Mesendoderm (in vitro differentiated cells): ENCODE measurements at places on chromosomes 12 and 14.

DNA sequence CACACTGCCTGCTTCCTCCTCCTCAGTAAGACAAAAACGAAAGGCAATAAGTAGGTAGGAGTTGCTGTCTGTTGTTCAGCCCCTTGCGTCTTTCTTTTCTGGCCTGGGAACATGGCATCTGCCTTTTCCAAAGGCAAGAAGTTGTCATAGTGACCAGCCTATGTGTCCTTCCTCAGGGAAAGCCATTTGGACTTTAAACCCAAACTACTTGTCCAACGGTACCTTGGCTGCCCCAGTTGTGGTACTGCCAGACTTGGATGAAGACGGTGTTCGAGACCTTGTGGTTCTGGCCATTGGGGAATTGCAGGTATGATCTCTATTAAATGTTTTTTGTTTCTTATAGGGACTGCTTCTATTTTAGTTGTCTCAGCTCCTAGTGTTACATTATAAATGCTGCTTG lies 18.5 kb downstream of the FAM234B start:
- no peak for DNase-seq

DNA sequence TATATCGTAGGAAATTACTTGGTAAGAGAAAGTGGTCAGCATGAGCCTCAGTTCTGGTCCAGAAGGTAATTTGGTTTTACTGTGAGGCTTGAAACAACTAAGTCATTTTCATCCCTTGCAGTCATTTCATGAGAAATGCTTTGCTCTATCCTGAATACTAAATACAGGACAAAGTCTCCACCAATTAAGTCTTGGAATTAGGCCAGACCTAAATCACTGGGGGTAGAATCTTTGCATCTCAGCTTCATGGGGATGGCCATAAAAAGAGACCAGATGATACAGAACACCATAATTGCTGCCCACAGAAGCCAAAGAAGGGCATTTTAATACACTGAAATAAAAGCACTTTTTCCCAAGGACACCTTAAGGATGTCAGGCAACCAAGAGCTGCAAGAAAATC lies 277.9 kb upstream of the DCN start:
- no peak for DNase-seq

- DNase-seq = no peak
Observed at GRCh38 chr14:73312687-73313086, 75.4 kb downstream of the PAPLN start.

DNA sequence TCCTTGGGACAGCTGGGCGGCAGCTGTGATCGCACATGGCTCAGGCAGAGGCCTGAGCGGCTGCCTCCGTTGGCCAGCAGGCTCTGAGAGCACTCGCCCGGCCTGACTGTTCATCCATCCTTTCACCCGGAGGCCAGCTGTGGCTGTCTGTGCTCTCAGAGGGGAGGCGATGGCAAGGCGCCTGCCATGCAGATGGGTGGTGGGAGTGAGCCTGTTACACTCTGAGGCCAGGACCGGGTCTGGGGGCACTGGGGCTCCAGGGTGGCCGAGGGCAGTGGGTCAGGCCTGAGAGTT lies 292.3 kb downstream of the TMEM121 start:
- no peak for DNase-seq

- peak; percentile 88 for DNase-seq
Observed at GRCh38 chr12:51028126-51028812, 2.1 kb upstream of the SLC11A2 start.

GRCh38 chr12:13980538-13981295 lies 685 bp downstream of the GRIN2B start:
- peak; percentile 41 for DNase-seq

- DNase-seq = no peak
Observed at GRCh38 chr14:22520796-22521195, 68.2 kb downstream of the DAD1 start.

DNA sequence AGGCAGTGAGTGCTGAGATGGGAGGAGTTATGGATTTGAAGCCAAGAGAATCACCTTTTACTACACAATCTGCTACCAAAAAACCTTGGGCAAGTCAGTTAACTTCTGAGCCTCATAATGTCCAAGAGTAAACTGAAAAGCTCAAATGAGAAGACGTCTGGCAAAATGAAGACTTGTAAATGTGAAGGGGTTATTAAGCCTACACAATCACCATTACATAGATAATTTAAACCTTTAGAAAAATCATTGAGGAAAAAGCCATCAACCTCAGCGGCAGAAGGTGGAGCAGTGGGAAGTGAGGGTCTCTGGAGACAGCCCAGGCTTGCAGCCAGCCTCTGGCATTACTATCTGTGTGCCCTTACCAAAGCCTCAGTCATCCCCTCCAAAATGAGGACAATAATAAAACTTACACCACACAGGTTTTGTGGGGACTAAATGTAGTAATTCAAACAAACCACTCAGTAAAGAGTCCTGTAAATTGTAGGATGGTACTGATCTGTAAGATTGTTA lies 50.5 kb upstream of the CCDC175 start:
- DNase-seq = no peak

- peak; percentile 38 for DNase-seq
Observed at GRCh38 chr12:32605326-32606095, 73.6 kb upstream of the DNM1L start.

DNA sequence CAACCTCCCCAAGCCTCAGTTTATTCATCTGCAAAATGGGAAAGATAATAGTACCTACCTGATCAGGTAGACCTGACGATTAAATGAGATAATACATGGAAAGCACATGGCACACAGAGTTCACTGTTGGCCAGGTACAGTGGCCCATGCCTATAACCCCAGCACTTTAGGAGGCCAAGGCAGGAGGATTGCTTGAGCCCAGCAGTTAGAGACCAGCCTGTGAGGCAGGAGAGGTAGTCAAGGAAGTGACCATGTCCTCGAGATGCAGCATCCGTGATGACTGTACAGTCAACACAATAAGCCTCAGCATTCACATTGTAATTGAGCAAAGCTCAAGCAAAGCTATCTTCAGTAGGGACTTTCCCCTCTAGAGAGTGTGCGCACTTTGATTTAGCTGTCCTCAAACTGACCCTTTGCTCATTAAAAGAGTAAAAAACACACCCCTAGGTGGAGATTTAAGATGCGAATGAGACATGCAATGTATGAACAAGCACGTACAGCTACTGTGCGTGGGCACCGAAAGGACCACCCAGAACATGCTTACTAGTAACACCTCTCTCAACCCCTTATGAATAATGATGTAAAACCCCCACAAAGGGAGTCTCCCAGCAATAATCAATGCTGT lies 9.9 kb downstream of the ISCU start:
- DNase-seq = no peak

DNA sequence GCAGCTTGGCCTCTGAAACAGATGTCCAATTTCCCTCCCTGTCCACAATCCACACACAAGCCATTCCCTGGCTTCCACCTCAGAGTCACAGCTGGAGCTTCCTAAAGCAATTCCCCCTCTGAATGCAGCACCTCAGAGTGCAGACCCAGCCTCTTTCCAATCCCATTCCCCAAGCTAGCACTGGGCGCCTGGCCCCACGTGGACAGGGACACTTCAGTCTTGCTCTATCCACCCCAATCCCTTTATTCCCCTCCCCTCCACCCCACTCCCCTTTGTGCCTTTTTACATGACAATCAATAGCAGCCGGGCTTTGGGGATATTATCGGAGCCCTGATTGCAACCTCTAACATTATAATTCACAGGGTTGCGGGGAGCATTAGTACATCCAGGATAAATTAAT lies 292.6 kb downstream of the TTC8 start:
- DNase-seq = peak; percentile 5

GRCh38 chr12:13114251-13115052 lies 11.0 kb upstream of the GSG1 start:
- peak; percentile 67 for DNase-seq

- DNase-seq = no peak
Observed at GRCh38 chr14:20376071-20376588, 32.7 kb downstream of the PARP2 start.

GRCh38 chr12:132222096-132222807 lies 78.0 kb downstream of the NOC4L start:
- peak; percentile 90 for DNase-seq

- DNase-seq = no peak
Observed at GRCh38 chr12:124456652-124457152, 110.7 kb downstream of the NCOR2 start.

DNA sequence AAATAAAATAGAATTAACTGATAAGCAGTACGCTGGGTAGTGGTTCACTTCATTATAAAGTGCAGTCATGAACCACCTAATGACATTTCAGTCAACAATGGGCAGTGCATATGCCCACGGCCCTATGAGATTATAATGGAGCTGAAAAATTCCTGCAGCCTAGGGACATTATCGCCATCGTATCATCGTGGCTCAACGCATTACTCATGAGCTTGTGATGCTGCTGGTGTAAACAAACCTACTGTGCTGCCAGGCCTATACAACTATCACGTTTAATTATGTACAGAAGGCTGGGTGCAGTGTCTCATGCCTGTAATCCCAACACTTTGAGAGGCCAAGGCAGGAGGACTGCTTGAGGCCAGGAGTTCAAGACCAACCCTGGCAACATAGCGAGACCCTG lies 62.3 kb upstream of the TMEM263 start:
- no peak for DNase-seq

GRCh38 chr12:41966001-41966400 lies 178.7 kb downstream of the GXYLT1 start:
- DNase-seq = no peak

DNA sequence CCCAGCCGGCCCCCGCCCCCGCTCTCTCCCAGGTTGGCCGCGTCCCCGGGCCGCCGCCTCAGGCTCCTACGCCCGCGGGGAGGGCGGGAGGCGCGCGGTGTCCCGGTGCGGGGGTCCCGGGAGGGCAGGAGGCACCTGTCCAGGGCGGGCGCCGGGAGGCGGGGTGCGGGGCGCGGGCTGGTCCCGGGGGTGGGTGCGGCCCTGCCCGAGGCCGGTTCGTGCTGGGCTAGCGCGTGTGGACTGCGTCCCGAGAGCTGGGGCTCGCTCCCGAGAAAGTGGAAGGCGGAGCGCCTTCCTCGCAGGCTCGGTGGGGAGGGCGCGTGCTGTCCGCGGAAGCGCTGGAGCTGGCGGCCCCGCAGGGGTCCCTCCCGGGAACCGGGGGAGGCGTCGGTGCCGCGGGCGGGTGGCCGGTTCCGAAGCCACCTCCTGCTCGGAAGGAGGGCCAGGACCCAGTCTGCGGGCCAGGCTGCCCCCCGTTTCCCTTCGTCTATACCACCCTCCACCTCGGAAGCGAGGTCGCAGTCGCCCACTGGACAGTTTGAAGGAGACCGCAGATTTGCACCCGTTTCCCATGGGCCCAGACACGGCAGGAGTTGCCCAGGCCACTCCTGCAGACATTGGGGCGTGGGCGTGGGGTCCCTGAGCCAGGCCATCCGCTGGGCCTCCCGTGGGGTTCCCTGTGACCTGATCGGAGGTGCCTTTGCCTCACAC lies 636 bp downstream of the ZFYVE21 start:
- DNase-seq = no peak

- peak; percentile 38 for DNase-seq
Observed at GRCh38 chr12:10717410-10717809, 5.7 kb downstream of the YBX3 start.

DNA sequence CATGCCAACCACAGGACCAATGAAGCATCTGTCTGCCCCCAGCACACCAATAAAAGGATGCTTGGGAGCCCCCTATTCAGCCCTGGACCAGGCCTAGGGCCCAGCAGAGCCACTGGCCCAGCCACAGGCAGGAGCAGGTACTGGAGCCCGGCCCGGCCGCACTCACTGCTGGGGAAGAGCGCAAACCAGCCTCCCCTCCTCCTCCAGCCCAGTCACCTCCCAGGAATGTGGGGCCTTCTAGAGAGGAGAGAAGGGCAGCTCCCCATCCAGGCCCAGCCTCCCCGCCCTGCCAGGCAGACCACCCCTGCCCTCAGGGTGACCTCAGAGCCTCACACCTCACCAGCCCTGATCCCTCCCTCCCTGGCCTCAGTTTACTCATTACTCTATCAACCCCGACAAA lies 56.2 kb downstream of the CCNK start:
- DNase-seq = peak; percentile 83

GRCh38 chr14:21840765-21841164 lies 167.1 kb upstream of the OR4E1 start:
- peak; percentile 59 for DNase-seq

DNA sequence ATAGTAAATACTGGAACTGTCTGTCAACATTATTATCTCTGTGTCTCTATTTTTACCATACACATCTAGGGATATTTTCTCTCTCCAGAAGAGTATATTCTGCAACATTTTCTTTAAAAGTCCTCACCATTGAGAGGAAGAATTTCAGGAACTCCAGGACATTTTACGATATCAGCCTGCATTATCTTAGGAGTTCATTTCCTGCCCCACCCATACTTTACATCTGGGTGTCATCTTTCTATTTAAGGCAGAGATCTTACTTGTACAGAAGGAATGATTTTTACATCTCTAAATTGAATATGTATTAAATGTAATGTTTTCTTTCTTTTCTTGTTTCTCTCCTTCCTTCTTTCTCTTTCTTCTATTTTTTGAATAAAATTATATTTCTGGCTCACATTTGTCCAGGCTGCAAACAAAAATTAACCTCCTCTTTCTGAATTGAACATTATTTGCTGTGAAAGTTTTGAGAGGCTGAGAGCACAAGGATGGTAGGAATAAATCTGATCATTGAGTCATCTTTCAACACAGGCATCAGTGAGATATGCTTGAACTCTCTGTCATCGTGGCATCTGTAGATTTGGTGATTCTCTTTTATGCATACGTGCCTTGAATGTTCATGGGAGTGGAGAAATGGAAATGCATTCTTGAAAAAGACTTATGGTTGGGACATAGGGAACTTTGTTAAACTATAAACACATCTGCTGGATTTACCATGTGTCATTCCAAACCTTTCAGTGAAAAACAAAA lies 753.6 kb downstream of the SLC16A7 start:
- no peak for DNase-seq

DNA sequence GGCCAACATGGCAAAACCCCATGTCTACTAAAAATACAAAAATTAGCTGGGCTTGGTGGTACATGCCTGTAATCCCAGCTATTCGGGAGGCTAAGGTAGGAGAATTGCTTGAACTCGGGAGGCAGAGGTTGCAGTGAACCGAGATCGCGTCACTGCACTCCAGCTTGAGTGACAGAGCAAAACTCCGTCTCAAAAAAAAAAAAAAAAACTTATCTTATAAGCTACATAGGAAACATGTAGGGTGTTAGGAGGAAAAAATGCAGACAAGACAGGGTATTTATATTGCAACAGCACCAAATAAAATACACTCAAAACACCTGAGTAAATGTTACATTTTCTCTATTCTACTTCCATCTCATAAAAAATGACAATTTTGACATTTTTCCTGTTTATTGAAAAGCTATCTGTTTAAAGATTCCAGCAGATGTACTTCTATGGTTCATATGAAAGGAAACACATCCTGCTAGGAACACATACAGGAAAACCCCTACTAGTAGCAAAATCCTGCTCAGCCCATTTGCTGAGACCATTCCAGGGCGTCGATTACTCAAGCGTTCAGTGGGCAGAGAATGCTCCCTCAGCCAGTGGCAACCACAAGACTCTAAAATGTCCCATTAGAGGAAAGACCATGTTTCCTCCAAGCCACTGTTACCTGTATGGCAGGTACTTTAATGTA lies 19.7 kb downstream of the CORO1C start:
- DNase-seq = no peak

- DNase-seq = no peak
Observed at GRCh38 chr14:63387711-63388110, 69.0 kb upstream of the GPHB5 start.
